ENCODE measurements at places on chromosomes 1 and 21.
A peak's percentile ranks its signal among the peaks of the same experiment; 100 is the strongest.

DNA sequence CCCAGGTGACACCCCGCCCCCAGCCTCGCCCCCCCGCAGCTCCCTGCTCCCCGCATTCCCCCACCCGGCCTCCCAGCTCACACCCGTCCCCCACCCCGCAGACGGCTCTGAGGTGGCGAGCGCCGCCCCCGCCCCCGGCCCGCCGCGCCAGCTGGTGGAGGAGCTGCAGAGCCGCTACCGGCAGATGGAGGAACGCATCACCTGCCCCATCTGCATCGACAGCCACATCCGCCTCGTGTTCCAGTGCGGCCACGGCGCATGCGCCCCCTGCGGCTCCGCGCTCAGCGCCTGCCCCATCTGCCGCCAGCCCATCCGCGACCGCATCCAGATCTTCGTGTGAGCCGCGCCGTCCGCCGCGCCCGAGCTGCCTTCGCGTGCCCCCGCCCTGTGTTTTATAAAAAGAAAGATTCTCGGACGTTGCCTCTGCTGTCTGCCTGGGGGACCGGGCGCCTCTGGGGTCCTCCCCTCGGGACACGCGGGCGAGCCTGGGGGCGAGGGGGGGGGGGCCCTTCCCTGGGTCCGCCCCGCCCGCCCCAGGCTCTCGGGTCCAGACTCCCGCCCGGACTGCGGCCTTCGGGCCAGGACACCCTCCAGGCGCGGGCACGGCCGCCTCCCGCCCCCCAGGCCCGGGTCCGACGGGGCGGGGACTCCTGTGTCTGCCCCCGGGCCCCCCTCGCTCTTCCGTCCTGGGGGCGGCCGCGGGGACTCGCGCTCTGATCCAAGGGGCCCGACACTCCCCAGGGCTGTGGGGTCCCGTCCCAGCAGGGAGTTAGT lies 1.6 kb upstream of the MMP23B start:
- peak; percentile 92 for DNase-seq

GRCh38 chr1:100253552-100253951 lies 3.9 kb upstream of the DBT start:
- DNase-seq = no peak

DNA sequence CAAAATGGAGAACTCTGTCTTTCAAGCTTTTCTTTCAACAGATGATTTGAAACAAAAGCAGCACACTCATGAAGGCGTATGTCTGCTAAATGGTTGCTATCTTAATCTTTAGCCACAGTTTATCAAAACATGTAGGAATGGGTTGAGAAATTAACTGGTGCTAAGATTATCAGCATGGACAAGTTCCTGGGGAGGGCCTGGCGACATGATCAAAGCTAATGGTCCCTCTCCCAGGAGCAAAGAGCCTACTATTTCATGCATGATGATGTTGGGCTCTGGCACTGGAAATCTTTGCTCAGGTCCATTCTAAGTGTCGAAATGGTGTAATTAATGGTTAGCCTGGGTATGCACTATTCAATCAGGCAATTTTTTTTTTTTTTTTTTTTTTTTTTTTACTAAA lies 91.7 kb downstream of the SLC45A1 start:
- DNase-seq = no peak

GRCh38 chr1:32220746-32221580 lies 1.2 kb downstream of the TMEM234 start:
- no peak for DNase-seq

GRCh38 chr1:109578947-109579443 lies 30.6 kb downstream of the GNAI3 start:
- no peak for DNase-seq

DNA sequence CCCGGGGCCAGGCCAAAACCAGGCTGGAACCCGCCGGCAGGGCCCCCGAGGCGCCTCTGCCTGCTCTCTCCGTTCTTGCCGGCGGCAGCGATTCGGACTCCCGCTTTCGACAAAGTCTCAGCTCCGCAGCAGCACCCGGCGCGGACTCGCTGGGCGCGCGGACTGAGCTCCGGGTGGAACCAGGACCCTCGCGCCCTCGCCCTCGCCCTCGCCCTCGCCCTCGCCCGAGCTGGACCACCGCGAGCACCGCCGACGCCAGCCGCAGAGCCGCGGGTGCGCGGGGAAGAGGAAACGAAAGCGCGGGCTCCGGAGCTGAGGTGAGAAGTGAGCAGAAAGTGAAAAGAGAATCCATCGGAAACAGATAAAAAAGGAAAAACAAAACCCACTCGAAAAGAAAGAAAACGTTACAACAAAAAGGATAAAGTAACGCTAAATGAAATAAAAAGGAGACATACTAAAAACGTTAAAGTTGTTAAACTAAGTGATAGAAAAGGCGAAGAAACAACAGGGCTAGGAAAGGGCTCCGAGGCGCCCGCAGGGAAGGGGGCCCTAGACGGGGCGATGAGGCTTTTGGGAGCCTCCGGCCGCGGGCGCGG lies 64.9 kb downstream of the MEF2D start:
- DNase-seq = no peak

DNA sequence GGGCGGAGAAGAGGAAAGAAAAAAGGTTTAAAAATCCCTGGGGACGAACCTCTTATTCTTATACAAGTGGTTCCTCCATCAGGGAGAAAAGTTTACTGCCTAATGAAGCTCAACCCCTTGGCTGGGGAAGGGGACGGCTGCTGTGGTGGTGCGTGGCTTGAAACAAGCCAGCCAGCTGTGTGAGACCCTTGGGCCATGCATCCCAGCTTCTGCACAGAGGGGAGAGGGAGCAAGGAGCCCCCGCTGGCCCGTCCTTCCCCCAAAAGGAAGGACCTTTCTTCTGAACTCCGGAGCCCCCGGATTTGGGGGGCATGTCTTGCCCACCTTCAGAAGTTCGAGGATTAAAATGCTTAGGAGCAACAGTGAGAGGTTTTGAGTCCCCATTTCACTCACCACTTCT lies 67.3 kb downstream of the STUM start:
- no peak for DNase-seq

DNA sequence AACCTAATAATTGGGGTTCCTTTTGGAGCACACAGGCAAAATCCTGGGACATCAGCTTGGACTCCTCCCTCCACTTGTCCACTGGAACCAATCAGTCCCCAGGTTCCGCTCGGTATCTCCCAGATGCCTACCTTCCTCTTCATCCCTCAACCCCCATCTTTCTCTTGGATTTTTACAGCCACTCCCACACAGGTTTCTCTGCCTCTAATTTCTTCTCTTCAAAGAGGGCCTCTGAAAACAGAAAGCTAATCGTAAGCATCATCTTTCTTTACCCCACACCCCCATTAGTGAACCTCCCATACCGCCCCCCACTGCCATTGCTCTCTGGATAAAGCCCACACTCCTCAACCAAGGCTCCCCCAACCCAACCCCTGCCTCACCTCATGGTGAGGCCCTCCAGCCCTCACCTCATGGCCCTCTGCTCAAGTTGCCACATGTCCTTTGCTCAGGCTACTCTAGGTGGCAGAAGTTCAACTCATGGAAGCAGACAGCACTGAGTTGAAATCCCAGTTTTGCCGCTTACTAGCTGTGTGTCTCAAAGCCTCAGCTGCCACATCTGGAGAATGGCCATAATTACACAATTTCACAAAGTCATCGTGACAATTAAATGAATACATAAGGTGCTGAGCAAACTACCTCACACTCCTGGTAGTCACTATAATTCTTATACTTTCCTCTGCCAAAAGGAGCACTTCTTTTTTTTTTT lies 18.1 kb upstream of the WASF2 start:
- no peak for DNase-seq

DNA sequence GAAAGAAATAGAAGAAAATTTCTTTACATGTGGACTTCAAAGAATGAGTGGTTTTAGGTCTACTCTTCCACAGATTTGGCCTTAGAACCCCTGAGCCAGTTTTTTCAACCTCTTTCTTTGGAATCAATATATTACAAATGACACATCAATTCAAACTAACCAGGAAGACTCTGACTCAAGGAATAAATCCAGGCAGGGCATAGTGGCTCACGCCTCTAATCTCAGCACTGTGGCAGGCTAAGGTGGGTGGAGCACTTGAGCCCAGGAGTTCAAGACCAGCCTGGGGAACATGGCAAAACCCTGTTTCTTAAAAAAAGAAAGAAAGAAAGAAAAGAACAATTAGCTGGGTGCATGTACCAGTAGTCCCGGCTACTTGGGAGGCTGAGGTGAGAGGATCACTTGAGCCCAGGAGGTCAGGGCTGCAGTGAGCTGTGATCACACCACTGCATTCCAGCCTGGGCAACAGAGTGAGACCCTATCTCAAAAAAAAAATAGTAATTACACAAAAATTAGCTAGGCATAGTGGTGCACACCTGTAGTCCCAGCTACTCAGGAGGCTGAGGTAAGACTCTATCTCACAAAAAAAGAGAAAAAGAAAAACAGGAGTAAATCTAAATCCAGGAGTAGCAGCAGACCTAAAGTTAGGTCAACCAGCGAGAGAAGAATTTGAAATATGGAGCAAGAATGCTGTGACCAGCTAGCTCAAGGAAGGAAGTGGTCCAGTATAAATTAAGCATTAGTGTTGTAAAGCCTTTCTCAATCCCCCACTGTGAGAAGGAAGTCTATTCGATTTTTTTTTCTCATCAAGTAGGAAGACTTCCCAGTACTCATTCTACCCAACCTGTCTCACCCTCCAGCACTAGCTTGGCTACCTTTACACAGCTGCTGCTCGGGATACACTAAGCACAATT lies 1.9 kb downstream of the SORT1 start:
- DNase-seq = no peak

DNA sequence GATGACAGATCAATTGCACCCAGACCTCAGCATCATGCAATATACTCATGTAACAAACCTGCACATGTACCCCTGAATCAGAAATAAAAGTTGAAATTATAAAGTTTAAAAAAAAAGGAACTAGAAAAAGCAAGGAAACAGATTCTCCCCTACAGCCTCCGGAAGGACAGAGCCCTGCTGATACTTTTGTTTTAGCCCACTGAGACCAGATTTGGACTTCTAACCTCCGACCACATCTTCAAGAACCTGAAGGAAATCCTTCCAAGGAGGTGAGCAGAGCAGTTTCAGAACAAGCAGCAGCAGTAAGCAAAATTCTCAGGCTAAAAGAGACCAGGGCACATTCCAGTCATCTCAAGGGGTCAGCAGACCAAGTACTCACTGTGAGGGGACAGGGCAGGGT lies 54.5 kb downstream of the TM2D1 start:
- DNase-seq = no peak

GRCh38 chr1:237737448-237737847 lies 153.3 kb downstream of the ZP4 start:
- no peak for DNase-seq

DNA sequence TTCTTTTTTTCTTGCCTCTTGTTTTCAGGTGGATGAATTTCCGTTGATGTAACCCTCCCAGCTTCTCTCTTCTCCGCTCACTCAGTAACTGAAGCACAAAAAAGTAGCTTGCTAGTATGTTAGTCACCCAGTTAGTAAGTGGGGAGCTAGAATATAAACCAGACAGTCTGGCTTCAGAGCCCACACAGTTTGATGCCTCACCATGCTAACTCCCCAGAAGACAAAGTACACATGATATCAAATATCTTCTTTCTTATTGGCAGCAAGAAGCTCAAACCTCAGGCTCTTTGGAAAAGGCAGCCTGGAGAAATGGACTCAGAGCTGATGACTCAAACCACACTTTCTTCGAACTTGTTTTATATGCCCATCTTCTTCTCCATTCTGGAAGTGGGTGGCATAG lies 187.5 kb upstream of the PLXNA2 start:
- DNase-seq = no peak

GRCh38 chr1:28441674-28442073 lies 64.2 kb upstream of the RCC1 start:
- no peak for DNase-seq

- no peak for DNase-seq
Measured at GRCh38 chr1:25040122-25040685, 110.1 kb upstream of the RUNX3 start.

DNA sequence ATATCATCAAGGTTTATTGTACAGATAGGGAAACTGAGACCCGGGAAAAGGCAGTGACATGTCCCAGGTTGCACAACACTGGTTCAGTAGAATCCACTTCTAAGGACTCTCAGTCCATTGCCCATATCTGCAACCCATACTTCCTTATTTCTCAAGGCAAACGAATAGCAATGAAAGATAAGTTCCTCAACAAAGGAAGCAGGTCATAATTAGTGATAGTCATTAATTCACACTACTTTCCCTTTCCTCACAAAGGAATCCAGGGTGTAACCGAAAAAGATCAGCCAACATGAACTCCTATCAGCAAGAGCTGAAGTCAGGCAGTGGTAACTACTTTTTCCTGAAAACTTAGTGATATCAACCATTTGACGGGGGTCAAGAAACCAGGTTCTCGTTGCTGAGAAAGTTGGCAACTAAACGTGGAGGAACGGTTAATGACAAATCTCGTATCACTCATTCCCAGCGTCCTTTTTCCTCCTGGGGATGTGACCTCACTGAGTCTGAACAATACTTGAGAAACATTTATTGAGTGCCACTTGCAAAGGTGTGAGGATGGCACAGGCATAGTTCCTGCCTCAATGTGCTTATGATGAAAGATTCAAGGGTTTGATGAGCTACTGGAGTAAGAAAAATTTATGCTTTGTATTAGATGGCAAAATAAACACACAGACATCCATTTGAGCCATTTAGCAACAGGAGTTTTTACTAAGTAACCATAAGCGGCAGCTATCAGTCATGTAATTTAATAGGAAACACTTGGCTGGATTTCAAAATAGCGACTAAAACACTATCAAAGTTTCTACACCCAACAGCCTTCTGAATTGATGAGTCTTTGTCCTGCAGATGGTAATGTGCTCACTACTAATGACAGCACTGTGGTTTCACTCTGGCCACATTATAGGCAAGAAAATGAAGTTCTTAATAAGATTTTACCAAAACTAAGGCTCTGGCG lies 82.3 kb downstream of the PLPP3 start:
- DNase-seq = no peak

- no peak for DNase-seq
Measured at GRCh38 chr21:20874202-20874601, 124.0 kb upstream of the NCAM2 start.

- no peak for DNase-seq
Measured at GRCh38 chr1:184608581-184608980, 146.1 kb downstream of the EDEM3 start.

DNA sequence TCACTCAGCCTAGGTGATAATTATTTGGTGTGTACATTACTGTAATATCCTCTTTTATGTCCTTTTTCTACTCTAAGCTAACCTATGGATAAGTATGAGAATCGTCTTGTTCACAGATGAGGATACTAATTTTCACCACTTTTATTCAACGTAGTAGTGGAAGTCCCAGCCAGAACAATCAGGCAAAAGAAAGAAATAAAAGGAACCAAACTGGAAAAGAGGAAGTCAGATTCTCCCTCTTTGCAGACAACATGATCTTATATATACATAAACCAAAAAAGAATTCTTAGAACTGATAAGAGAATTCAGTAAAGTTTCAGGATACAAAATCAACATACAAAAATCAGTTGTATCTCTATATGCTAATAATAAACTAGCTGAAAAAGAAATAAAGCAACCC lies 12.6 kb upstream of the RGL1 start:
- no peak for DNase-seq

DNA sequence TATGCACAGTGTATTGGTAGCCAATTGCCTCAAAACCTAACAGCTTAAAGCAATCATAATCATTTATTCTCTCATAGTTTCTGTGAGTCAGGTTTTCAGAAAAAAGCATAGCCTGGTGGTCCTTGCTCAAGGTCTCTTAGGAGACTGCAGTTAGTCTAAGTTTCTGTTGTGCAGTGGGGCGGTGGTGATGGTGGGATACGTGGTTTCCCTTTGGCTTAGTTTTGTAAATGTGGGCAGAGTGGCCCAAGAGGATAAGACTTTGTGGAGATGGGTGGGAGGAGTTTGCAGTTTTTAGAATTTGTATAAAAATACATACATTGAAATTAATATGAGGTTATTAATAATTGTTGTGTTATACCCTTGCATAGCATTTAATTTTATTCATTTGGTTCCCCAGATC lies 68.6 kb downstream of the NOS1AP start:
- no peak for DNase-seq
